ENCODE measurements at places on chromosomes 1 and 21.

DNA sequence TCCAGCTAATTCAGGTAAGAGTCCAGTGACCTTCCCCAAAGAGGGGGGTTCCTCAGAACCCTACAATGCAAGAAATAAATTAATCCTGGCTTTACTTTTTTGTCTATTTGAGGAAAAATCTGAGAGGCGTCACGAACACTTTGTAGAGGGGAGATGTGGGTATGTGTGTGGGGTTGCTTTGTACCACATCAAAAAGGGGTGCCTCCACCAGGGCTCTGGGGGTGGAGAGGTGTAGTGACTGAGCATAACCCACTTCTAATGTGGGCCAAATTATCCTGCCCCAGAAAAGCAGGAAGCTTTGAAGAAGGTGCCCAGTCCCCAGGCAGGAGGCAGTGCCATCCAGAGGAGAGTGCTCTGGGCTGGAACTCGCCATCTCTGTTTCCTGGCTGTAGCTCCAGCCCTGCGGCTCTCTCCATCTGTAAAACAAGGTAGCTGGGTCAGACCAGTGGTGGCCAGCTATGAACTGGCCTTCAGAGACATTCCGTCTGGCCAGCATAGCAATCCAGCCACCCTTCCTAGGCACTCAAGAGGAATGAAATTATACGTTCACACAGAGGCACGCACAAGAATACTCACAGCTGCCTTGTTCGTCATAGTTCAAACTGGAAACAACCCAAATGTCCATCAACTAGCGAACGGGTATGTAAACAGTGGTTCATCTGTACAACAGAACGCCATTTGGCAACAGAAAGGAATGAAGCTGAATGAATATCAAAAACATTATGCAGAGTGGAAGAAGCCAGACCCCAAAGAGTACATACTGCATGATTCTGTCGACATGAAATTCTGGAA, 45.4 kb upstream of the TNFRSF1B start:
- no peak for DNase-seq

DNA sequence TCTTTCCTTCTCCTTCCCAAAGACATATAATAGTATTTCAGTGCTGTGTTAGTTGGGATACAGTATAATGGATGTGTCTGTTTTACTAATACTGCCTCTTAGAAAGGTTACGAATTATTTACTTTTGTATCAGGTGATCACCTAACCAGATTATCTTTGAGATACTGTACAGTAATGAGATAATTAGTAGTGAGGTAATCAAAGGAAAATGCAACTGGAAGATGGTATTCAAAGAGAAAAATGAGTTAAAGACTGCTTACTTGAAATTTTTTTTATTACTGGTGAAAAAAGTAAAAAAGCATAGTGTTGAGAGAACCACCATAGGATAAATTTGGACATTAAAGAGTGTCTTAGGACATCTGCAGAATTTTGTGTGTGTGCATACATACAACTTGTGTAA, 10.9 kb downstream of the SMG7 start:
- no peak for DNase-seq

DNA sequence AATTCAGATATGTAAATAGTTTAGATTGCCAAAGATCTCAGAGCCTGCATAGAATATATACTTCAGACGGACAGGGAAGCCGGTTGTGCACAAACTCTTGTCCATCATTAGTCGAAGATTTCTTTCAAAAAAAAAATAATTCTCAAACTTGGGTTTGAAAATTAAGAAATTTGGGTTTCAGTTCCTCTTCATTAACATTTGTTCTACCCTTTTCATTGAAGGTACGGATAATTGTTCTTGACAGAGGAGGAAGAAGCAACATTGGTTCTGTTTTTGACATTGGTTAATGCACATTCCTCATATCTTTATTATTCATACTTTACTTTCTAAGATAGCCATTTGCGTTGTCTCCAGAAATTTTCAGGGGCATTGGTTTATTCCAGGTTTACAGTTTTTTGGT, 38.0 kb upstream of the PRMT6 start:
- no peak for DNase-seq

- no peak for DNase-seq
These were observed 119.7 kb downstream of the LYPLAL1 start for GRCh38 chr1:219293410-219293809.

- no peak for DNase-seq
These were observed 16.8 kb downstream of the MAST2 start for GRCh38 chr1:45820173-45820572.

GRCh38 chr1:174367892-174368291, 79.9 kb upstream of the GPR52 start:
- no peak for DNase-seq

DNA sequence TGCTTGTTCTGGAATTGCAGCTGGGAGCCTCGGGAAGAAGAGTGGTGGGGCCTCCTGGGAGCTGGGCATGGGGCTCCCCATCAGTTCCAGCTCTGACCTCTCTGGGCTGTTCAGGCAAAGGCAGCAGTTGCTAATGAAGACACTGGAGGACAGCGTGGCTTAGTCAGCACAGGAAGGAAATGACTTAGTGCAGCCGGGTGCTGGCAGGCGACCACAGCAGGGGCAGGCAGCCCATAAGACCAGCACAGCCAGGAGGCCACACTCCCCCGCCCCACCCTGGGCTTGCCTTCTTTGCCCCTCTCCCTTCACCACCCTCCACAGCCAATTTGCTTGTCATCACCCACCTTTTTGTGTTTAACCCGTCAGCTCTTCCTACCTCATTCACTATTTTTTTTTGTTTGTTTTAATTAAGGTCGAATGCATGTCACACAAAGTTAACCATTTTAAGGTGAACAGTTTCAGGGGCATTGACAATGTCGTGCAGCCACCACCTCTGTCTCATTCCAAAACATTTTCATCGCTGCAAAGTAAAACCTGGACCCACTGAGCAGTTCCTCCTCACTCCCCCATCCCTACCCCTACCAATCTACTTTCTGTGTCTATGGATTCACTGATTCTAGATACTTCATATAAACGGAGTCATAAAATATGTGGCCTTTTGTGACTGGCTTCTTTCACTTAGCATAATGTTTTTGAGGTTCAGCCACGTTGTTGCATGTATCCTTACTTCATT, 10.9 kb downstream of the OLIG2 start:
- DNase-seq: no peak

GRCh38 chr1:202569393-202570322, 140.6 kb downstream of the SYT2 start:
- DNase-seq: no peak

DNA sequence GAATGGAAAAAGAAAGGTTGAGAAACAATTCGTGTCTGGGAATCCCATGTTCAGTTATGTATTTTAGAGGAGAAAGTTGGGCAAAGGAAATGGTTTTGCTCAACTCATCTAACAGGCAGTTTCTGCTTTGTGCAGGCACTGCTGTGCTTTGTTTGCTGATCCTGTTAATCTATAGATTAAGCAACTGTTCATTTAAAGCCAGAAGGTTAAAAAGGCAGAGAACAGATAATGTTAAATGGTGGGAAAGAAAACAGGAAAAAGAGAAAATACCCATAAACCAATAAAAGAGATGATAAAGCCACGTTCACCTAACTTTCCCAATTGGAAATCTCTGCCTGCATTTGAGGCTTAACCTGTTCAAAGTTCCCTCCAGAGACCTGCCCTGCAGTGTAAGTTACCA, 70.0 kb downstream of the APP start:
- DNase-seq: no peak

DNA sequence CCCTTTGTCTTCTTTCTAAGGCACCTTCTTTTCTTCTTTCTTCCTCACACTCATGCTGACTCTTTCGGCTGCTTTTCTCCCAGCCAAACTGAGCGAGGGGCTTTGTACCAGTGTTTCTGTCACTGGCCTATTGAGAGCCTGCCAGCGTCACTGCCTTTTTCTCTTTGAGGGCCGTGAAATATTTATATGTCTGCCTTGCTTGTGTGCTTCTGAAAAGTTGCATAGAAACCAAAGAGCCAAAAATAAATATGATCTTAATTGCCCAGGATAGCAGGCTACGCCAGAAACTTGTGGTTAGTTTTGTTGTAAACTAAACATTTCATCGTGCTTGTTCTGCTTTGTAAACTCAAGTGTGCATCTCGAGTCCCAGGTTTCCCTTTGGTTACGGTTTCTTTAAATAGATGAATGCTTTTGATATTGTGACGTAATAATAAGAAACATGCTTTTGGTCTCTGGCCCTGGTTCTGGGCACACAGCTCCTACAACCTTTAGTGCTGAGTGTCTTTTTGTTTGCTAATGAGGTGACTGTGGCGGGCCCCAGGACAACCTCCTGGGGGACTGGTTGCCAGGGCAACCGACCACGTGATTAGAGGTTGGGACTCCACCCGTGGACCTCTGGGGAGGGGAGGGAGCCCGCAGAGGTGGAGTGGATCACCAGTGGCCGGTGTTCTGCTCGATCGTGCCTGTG, 10.8 kb downstream of the SLC37A1 start:
- DNase-seq: no peak

GRCh38 chr1:100622506-100622905, 84.6 kb downstream of the GPR88 start:
- DNase-seq: no peak

DNA sequence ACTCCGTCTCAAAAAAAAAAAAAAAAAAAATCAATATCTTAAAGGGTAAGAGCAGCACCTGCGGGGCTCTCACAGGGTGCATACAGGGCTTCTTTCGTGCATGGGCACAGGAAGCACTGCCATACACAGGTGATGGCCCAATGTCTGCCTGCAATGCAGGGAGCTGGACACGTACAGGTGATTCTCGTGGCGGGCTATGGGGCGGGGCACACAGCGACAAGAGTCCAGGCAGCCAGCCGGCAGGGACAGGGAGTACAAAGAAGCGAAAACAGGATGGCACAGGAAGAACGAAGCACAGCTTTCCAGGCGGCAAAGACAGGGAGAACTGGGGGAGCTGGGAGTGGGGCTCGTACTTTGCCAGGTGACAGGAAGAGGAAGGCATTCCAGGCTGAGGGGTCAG, 1.6 kb downstream of the KIF17 start:
- DNase-seq: no peak

DNA sequence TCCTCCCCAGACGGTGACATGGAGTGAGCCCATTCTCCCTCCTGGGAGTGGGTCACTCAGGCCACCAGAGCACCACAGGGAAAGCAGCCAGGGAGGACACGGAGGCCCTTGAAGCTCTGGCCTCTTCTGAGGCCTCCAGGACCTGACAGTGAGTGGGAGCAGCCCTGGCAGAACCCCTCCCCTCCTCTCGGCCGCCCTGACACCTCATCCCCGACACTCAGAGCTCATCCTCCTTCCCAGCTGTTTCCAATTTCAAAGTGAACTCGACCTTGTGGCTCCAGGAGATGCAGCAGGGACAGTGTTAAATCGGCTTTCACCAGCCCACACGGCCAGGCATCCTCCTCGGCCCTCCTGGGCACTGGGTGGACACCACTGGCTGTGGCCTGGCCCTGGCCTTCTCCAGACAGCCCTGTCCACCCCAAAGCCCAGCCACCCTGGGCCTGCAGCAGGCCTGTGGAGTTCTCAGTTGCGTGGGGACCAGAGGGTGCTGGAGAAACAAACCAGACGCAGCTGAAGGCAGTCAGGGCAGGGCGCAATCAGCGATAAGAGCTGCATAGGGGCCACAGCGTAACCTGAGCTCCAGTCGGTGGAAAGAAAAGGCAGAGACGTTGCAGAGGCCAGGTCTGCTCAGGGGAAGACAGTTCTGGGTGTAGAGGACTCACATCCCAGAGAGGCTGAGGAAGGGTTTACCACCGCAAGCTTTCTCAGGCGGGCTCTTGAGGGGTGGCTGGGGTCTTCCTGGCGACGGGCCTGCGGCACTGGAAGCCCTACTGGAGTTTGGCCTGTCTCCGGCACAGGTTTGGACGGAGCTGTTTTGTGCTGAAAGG, 27.1 kb downstream of the FTCD start:
- no peak for DNase-seq

All from stimulated activated CD8-positive, alpha-beta memory T cell treated with anti-CD3 and anti-CD28 coated beads, Interleukin-7, amount 100 ng/mL, for 24 hours (primary cell).